AG09309 (cell line): ENCODE measurements at places on chromosomes 6 and 20.

- DNase-seq = no peak
These were observed 131.6 kb downstream of the PTPRT start for GRCh38 chr20:43058077-43058476.

DNA sequence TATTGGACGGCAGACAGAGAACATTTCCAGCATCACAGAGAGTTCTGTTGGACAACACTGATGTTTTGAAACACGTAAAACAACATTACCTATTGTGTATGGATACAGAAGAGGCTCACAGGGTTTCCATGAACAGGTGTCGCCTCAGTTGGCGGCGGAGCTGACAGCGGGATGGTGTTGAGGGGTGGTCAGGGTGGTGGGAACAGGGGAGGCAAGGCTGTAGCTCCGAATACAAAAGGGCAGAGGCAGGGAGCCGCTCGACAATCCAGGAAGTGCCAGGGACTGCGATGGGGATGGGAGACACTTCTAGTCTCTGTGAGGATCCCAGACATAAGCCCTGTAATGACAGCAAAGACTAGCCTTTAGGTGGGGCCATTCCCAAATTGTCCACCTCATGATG is 14.5 kb upstream of the PI16 start:
- no peak for DNase-seq

DNA sequence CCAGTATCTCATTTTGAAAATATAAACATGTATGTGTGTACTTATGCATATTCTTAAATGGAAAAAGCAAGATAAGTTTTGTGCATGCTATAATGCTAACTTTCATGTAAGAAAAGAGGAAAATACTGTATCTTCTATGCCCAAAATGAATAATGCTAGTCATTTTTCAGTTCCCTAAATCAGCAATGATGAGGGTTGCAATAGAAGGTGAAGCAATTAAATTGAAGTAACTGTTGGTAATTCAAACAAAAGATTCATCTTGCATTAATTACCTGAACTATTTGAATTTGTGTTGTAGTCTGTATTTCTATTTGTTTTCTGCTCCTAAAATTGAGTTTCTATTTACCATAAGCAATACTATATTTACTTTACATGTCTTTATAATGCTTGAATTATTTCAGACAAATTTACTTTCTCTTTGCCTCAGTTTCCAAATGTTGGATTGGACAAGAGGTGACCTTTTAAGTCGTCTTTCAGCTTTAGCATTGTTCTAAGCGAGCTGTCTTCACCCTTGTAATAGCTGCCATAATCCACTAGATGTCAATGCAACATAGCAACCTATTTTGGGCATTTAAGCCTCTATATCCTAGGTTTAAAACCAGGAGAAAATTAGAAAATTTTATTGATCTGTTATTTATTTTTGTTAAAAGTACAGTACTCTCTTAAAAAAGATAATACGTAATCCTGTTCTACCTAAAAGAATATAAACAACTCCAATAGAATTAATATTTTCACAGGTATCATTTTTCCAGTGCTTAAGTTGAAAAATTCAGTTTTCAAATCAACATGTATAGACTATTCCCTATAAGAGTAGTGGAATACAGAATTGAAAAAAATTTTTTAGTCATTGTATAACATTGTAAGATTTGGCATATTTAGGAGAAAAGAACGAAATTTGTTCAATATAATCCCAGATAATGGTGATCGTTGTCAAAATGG is 52.3 kb upstream of the IFNGR1 start:
- DNase-seq = no peak

DNA sequence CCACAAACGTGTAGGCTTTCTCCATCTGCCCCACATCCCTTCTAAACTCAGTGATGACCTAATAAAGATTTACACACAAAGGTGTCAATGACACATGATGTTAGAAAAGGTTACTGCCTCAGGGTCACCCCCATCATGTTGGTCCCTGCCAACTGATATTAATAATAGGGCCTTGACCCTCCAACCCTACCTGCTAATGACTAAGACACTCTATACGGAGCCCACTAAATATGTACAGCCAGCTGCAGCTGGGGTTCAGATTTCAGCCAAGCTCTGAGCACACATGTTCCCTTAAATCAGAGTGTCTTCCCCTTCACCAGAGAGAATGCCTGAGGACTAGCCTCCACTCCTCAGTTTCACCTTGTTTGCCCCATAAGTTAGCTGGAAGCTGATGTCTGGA is 67.4 kb upstream of the SNRPB2 start:
- DNase-seq = no peak

DNA sequence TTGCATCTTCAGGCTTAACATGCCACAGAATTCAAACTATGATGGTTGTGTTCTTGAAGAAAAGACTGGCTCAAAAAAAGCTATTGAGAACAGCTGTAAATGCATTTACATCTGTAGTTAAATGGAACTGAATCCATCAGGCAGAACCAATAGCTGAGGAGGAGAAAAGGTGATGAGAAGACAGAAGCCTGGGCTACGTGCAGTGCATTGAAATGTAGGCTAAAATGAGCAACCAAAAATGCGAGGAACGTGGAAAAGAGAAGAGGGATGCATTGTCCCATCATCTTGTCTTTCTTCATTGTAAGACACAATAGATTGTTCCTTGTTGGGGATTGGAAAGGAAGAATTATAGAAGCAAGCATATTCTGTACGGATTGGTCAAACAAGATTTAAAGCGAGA is 13.8 kb upstream of the HDDC2 start:
- no peak for DNase-seq

- DNase-seq = no peak
These were observed 14.4 kb downstream of the KPNA5 start for GRCh38 chr6:116695401-116695800.

GRCh38 chr6:122495612-122496011 is 24.0 kb upstream of the SERINC1 start:
- no peak for DNase-seq

DNA sequence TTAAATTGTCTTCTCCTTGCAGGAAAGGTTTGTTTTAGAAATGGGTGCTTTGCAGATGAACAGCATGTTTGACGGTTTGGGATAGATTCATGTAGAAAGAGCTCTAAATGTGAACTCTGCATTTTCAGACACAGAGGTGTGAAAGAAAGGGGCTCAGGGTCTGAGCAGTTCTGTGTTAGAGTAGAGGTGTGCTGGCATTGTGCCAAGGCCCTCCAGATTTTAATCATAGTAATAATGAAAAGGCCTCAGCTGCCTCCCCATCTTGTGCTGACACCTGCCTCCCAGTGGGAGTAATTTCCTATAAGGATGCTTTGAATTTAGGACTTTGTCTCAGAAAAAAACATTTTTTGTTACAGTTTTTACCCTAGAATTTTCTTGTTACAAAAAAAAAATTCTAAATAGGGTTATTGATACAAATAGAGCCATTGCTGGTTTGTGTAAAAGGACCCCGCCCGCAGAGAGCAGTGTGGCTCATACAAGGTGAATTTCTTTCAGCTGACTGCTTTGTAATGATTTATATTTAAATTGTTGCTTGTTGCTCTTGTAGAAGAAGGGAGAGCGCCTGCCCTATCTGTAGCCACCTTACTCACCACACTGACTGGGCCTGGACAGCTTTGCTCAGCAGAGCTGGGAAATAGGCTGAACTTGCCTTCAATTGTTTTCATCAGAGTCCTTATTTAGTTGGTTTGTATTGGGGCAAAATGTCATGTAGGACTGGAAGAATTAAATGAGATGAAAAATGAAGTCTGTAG is 294.5 kb downstream of the ZFAND3 start:
- no peak for DNase-seq

GRCh38 chr6:92763680-92764079 is 655.7 kb downstream of the EPHA7 start:
- DNase-seq = no peak

- no peak for DNase-seq
These were observed 5.5 kb downstream of the DNAJC5 start for GRCh38 chr20:63900413-63900812.

DNA sequence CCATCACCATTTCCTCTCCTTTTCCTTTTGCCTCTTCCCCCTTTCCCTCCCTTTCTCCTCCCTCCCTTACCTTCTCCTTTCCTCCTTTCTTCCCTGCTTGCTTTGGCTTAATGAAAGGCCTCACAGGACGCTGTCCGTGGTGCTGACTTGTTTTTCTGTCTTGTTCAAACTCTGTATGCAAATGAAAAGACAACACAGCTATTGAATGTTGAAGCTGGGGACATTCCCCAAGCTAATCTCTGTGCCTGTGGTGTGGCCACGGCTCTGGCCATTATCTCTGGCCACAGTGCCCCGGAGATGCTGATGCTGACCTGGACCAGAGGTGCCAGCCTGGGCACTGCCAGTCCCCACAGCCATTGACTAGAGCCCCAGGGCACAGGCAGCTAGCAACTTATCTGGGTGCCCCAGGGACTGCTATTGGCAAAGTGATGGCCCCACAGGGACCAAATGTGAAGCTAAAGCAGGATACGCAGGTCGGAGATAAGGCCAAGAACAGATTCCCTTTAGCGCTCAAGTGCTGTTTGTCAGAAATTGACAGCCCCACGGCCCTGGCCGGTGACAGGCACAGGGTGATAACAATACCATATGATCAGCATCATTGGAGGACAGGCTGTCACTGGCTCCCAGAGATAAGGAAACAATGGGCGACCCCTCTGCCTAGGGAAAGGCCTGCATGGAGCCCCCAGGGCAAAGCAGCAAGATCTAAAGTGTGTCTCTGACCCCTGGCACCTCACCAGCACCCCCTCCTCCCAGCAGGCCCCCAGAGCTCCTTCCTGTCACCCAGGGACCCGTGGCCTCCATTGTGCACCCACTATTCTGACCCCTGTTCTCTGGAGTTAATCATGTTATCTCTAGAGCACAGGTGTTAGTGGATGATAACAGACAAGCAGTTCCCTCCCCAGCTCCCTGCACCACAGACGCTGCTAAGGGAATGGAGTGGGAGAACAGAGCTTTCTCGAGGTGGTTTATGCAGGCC is 31.6 kb upstream of the SLC32A1 start:
- DNase-seq = no peak

GRCh38 chr6:39887692-39888450 is 46.4 kb downstream of the MOCS1 start:
- DNase-seq = peak; percentile 64

- DNase-seq = no peak
These were observed 110.6 kb downstream of the SULF2 start for GRCh38 chr20:47674686-47675085.

DNA sequence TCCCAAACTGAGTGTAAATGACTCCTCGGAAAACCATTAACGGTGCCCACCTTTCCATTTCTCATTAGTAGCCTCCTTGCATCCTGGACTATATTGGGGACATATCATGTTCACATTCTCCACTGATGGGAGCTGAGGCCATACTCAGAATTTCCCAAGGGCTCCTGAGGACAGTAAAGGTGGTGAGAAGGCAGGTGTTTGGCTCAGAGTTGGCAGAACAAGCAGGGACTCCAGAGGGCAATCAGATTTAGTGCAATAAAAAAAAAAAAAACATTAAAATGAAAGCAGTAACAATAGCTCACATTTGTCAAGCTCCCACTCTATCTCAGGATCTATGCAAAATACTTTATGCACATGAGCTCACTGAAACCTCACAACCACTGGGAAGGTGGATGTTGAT is 401.4 kb downstream of the MAFB start:
- DNase-seq = no peak

DNA sequence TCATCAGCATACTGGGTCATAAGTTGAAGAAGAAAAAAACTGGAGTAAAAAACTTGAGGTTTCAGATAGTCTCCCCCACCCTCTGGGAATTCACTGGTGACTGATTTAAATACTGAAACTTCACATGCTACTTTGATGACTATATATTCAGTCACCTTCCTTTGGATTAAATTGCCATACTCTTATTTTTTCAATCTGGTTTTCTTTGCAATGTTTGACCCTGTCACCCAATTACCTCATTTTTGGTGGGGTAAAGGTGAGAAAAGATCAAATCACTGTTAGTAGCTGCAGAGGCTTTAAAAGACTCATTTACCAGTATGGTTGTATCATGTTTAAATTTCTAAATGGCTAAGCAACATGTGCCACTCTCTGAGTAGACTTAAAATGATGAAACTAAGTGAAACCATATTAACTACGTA is 862.7 kb upstream of the FLRT3 start:
- no peak for DNase-seq

- no peak for DNase-seq
These were observed 245.8 kb upstream of the RREB1 start for GRCh38 chr6:6861995-6862394.

- DNase-seq = no peak
These were observed 1.7 kb downstream of the RPS6KA2 start for GRCh38 chr6:166625356-166625755.

GRCh38 chr20:19621072-19621471 is 137.0 kb upstream of the RIN2 start:
- DNase-seq = no peak

- no peak for DNase-seq
These were observed 2.3 kb upstream of the TXNDC5 start for GRCh38 chr6:7912736-7913517.

DNA sequence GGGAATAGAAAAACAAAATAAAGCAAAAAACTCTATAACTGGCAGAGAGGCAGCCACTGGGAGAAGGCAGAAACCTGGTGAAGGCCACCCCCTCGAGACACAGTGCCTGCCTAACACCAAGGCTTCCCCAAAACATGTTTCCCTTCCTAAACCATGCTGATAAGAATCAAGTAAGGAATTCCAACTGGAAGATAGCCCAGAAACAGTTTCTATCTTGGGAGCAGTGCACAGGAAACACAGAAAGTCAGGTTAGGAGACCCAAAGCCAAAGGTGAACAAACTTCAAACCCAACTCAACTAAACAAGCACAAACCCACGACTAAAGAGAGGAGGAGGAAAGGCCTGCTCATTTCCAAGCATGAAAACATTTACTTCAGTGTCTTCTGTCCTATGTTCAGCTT is 433.7 kb upstream of the RGS17 start:
- DNase-seq = no peak

DNA sequence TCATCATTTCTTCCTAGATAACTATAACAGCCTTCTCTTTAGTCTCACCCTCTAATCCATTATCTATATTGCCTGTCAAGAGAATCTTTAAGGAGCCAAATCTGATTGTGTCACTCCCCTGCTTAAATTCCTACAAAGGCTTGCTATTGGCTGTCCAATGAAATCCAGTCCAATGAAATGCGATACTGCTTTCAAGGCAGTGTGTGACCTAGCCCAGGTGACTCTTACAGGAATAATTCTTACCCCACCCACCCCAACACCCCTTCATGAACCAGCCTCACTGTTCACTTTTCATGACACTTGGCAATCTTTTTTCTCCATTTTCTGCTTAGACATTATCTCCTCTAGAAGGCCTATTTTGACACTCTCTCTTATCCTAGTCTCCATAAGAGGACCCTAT is 163.3 kb upstream of the MARCKS start:
- DNase-seq = no peak

DNA sequence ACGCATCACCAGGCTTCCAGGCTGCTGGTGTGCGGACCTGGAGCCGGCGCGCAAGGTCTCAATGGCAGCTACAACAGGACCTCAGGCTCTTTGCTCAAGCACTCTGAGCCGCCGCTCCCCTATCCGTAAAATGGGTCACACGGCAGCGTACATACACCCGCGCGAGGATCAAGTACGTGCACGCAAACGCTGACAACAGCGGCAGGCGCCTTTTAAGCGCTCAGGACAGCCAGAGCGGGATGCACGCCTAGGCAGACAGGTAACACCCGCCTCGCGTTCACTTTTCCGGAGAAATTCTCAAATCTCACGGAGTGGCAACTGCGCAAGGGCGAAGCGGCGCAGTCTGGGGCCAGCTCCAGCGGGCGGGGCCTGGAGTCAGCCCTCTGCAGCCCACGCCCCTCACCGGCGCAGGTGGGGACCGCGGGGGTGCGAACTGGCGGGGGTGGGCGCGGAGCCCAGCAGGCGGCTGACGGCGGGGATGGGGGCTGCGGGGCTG is 535 bp downstream of the EXOC2 start:
- no peak for DNase-seq
